ENCODE measurements at places on chromosomes 6 and 20. TPM values are rescaled to one million over a fixed set of nuclear protein-coding genes. Genes with fewer than 3 reads are reported as not detected.

Gene TCF15
- 7.4 TPM for polyA plus RNA-seq

Gene STAU1
- 33.2 TPM for polyA plus RNA-seq

GRCh38 chr6:53192682-53193188, 44.1 kb upstream of the GCM1 start:
- DNase-seq: peak; percentile 59

- no peak for DNase-seq
These were observed 15.2 kb downstream of the CDH22 start for GRCh38 chr20:46293084-46293483.

GRCh38 chr6:165725201-165725600, 62.2 kb upstream of the PDE10A start:
- DNase-seq: no peak

Gene FAM83C
- not detected for polyA plus RNA-seq

Gene TMEM217
- 0.16 TPM for polyA plus RNA-seq

Gene VTA1
- polyA plus RNA-seq: 22.0 TPM

DNA sequence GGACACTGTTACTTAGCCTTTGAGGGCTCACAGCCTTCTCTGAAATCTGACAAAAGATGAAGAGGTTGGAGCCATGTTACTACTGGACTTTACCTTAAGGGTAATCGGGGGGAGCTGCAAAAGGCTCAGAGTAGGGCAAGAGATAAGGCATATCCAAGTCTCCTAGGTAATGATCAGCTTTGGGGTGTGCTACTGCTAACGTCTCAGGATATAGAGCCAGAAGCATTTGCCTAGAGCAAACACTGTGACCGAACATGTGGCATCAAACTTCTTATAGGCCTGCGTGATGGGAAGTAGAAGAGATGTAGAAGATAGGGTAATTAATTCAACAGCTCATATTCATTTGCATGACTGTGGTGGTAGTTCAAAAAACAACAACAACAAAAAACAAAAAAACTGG, 11.1 kb downstream of the UBE2V1 start:
- no peak for DNase-seq

GRCh38 chr6:36118550-36119107, 11.7 kb upstream of the MAPK13 start:
- DNase-seq: peak; percentile 61

GRCh38 chr6:5423251-5423650, 161.9 kb downstream of the FARS2 start:
- no peak for DNase-seq

DNA sequence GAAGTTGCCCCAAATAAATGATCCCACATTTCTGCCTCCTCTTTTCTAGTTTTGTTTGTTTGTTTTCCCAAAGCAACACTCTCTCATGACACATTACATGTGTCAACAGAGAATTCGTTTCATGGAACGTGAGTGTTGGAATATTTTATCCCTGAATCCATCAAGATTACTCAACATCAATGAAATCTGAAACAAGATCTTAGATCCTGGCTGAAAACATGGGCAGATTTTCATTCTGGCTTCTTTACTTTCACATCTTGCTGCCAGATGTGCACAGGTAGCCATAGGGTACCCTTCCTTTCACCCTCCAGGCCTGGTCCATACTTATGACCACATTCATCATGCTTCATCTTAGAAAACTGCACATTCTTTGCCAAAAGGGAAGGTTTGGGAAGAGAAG, 347.0 kb downstream of the DOK5 start:
- DNase-seq: no peak

DNA sequence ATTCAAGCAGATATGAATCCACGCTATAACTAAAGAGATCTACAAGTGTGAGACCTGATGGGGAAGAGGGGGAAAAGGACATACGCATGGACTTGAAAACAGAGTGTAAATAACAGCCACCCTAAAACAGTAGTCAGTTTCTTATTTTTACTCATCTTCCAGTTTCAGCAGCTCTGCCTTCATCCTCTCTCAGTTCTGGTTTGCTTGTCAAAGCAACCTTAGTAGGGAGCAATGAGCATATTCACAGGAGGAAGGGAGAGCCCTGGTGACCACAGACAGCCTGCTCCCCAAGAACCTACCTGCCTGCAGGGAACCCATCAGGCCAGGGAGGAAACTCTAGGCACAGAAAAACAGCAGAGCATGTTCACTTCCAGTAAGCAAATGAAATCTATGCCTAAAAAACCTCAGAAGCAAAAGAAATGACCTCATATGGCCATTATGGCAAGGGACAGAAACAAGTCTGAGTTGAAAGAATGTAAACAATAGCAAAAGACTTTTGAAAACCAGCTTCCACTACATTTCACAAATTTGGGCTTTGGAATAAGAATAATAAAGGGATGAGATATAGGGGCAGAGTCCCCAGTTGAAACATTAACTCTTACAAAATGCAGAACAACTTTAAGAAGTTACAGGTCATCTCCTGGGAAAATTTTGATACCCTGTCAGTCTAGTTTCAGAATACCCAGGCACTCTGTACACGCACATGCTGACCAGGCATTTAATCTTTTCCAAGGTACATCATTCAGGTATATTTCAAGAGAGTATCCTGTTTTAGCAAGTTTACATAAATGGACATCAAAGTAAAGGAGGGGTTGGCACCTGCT, 120.8 kb upstream of the BCLAF1 start:
- no peak for DNase-seq

Gene TRIM10
- not detected for polyA plus RNA-seq

Gene SMLR1
- polyA plus RNA-seq: not detected

DNA sequence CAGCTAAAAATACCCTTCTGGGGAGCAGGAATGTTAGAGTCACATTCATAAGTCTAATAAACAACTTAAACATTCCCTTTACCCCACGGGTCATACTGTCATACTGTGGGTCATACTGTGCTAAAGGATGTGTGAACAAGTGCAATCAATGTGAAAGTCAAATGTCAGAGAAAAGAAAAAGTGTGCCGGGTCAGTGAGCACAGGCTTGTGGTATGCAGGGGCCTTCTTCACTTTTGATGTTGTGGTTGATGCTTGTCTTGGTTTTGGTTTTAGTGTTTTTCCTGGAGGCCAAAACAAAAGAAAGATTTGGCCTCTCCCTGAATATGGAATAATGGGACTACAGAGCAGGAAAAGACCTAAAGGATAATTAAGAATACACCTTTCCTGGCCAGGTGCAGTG, 267.9 kb upstream of the PLN start:
- DNase-seq: no peak

GRCh38 chr6:133447924-133448323, 206.8 kb downstream of the EYA4 start:
- DNase-seq: peak; percentile 24
